GM04504 (cell line): ENCODE measurements at places on chromosomes 7 and 10.
A peak's percentile ranks its signal among the peaks of the same experiment; 100 is the strongest.

DNA sequence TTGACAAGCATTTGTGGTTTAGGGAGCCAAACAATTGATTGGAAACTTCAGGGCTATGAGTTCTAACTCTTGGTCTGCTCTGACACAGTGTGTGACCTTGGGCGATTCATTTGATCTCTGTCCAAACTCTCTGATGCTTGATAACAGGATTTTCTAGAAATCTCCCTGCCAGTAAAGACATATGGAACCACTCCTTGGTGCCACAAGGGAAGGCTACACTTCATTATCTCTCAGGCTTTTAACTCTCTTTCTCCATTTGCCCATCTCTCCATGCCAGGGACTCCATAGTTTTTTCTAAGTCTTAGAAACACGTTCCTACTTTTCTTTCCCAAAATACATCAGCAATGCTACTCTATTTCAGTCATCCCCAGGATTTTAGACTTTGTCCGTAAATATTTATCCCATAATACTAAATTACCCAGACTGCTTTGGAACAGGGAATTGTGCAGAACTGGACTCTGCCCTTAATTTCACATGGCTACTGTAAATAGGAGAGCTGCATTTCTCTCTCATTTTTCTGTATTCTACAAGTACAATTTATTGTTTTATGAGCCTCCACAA, 488.2 kb downstream of the SUGCT start:
- DNase-seq: no peak

DNA sequence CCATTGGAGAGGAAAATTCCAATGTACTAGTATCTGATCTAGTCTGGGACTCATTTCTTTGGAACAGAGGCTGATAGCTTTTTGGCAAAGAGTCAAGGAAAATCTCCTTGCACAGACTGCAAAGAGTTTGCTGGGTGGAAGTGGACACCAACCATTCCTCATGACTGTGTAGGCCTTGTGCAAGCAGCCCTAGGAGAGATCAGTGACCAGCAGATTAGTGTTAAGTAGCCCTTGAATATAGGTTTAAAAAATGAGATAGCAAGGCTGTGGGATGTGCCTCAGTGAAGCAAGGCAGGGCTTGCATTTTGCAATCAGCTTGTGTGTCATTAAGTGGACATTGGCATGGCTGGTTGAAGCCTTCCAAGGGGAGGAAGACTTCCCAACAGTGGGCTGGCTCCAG, 341.6 kb downstream of the PLXNA4 start:
- DNase-seq: no peak

GRCh38 chr7:154912871-154913637, 89.9 kb downstream of the PAXIP1 start:
- no peak for DNase-seq

DNA sequence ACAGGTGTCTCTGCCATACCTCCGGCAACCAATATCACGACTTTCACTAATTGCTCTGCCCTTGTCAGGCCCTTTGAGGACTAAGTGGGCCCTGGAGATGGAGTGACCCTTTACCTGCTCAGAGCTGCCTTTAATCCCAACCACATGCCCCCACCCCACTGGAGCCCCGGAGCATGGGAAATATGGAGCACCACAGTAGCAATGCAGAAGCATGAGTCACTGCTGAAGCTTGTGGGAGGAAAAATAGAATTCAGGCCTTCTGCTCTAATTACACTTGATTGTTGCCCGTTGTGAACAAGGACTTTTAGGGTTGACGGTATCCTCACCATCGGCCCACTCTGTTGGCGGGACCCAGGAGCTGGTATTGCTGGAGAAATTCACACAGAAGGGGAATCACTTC, 52.5 kb upstream of the FRMD4A start:
- DNase-seq: no peak

- DNase-seq: no peak
These were observed 34.5 kb upstream of the RBM20 start for GRCh38 chr10:110609605-110610004.

GRCh38 chr10:63192826-63193225, 59.7 kb downstream of the NRBF2 start:
- no peak for DNase-seq

- DNase-seq: no peak
These were observed at the start of gene MYOZ1 for GRCh38 chr10:73641328-73642060. Gene MYOZ1 (minus strand): TSS chr10:73641474. CDS start chr10:73640017, 1,457 bp downstream.

- no peak for DNase-seq
These were observed 58.3 kb downstream of the MALSU1 start for GRCh38 chr7:23357190-23358093.

DNA sequence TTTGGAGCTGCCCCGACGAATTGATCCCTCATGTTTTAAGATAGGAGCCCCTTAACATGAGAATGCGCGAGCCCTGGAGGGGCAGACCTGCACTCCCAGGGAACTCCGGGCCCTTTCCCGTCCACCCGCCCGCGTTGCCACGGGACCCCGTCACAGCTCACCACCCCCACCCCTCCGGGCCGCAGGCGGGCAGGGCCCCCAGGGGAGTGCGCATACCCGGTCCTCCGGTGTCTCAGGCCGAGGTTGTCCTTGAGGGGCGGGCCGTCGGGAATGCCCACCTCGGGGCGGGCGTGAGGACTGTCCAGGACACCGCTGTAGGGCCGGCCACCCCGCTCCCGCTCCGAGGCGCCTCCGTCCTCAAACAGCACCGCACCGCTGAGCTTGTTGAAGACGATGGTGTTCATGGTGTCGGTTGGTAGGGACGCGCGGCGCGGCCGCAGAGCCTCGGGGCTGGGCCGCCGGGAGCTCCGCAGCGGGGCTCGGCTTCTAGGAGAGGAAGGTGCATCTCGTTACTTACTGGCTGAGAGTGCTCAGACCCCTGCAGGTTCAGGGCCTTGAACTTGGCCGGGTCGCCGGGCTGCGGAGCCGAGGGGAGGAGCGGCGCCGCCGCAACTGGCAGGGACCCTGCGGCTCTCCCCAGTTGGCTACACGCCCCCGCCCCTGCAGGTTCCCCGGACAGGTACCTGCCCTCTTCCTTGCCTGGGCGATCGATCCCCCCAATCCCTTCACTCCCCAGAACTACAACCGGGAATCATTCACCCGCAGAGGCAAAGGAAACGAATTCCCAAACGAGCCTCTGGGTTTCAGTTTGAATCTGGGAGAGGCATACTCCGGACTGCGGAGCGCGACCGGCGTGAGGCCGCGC, 2.4 kb downstream of the MKX start:
- DNase-seq: no peak

DNA sequence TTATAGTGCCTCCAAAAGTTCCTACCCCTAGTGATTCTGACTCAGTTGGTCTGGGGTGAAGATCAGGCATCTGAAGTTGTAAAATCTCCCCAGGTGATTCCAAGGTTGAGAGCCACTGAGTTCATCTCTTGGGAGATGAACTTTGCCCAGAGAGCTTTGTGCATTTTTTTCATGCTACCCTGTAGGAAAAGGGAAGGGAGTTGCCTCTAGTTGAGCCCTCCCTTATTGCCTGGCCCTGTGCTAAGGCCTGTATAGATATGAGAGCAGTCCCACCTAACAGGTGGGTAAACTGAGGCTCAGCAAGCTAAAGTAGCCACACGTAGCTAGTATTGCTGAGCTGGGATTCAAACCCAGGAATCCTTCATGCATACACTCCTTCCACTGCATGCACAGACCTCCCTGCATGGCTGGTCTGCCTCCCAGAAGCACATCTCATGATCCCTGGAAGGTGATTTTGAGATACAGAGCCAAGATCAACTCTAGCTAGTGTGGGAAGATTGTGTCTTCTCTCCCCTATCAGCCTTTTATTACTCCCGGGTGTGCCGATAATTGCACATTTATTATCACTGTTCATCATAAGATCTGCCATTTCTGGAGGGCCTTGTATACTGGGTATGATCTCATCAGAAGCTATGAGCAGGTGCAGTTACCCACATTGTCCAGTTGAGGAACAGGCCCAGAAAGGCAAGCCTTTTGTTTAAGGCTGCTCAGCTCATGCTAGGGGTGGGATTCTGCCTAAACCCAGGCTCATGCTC, 47.0 kb downstream of the TBATA start:
- no peak for DNase-seq

GRCh38 chr7:14988941-14989340, 86.4 kb upstream of the DGKB start:
- DNase-seq: peak; percentile 39

DNA sequence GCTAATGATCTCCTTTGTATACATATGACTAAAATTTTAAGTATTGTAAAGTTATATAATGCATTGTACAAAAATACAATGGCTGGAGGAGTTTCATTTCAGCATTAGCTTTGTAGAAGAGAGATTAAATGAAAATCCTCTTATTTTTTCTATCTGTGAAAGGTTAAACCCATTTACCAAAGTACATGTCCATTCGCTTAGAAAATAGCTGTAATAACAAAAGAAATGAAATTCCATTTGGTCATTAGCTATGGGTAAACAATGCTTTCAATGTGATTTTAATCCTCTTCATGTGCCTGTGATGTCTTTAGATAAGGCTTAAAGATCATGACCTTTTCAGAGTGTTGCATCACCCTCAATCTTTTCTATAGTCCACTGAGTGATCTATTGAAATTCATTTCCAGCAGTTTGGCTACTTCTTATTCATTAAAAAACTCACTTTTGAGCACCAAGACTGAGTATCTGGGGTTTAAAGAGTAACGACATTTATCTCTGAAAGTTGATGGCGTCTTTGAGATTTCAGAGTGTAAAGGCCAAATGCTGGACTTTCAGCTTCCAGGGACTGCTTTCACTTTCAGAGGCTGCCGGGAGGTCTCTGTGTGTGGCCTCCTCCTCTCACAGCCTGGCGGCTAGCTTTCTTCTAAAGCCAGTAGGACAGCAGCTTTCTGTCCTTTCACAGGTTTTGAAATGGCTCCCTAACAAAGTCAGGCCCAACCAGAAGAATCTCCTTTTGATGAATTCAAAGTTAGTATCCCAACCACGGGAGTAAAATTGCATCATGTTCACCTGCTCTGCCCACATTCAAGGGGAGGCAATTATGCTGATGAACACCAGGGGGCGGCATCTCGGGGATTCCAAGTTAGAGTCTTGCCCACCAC, 701.4 kb upstream of the COBL start:
- DNase-seq: no peak

DNA sequence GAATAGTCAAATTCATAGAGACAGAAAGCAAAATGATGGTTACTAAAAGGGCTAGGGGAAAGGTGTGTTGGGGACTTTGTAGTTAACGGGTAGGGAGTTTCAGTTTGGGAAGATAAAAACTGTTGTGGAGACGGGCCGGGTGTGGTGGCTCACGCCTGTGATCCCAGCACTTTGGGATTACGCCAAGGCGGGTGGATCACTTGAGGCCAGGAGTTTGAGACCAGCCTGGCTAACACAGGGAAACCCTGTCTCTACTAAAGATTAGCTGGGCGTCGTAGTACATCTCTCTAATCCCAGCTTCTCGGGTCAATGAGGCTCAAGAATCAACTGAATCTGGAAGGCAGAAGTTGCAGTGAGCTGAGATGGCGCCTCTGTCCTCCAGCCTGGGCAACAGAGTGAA, 30.8 kb downstream of the KPNA7 start:
- no peak for DNase-seq

- DNase-seq: no peak
These were observed 10.8 kb downstream of the ANTXRL start for GRCh38 chr10:46297406-46298204.

- no peak for DNase-seq
These were observed 144.2 kb upstream of the VSTM2A start for GRCh38 chr7:54397836-54398612.

- DNase-seq: no peak
These were observed 37.5 kb downstream of the PAPSS2 start for GRCh38 chr10:87696922-87697745.

DNA sequence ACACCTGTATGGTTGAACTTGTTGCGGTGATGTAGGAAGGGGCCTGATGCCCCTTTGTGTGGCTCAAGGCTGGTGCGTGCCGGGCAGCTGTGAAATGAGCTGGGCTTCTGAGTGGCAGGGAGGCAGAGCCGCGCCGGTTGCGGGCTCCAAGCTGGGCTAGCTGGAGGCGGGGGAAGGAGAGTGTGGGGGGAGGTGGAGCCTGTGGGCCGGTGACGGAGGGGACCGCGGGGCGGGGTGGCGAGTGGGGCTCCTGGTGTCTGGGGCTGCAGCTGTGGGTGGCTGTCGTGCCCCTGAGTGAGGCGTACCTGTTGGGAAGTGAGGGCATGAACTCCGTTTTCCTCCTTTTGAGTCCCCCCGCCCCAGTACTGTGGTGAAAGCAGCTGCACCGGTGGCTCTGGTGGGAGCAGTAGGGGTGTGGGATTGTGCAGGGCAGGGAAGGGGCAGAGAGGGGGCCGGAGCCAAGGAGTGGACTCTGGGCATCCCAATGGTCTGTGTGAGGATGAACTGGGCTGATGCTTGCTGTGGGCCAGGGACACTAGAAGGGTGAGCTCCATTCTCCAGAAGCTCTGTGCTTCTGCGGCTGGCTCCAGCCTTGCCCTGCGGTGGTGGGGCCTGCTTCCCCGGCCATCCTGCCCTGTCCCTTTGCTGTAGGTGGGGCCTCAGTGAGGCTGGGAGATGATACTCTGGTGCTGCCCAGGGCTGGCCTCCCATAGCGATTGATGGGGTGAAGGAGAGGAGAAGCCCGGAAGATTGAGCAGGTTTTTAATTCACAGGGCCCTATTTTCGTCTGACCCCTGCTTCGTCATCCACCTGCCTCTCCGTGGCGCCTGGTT, 41.7 kb downstream of the INPP5A start:
- no peak for DNase-seq

DNA sequence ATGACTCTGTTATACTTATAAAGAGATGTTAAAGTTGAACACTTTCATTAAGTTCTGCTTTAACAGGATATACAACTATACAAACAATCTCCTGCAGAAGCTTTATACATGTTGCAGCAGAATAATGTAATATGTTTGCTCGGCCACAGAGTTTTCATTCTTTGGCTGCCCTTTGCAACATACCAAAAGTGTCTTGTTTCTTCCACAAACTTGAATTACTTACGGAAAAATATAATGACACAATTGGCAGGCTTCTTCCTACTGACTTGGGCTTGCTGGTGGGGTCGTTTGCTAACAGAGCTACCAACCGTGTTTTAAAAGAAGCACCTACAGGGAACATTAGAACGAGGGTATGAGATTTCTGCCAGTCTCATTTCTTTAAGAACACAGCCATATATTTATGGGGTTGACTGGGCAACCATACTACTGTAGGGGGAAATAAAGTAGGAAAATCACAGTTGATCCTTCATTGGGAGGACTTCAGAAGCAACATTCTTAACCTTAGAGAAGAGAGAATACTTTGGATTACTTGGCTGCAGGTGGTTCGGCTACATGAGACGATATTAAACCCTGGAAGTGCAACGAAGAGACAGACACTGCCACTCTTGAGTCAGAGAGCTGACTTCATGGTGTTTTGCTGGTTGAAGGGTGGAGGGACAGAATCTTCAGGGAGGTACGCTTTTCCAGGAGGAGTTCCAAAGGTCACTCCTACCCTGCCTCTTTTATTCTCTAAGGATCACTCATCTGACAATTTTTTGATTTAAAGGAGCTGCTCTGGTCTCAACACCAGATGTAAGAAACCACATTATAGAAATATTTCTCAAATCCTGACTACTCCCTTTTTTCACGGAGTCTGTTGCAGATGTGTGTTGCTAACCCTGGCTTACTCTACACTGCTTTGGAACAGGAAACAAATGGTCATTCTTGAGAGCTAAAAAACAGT, 123.9 kb downstream of the SEMA3C start:
- DNase-seq: peak; percentile 61
